ENCODE measurements at places on chromosomes 3 and 15.

DNA sequence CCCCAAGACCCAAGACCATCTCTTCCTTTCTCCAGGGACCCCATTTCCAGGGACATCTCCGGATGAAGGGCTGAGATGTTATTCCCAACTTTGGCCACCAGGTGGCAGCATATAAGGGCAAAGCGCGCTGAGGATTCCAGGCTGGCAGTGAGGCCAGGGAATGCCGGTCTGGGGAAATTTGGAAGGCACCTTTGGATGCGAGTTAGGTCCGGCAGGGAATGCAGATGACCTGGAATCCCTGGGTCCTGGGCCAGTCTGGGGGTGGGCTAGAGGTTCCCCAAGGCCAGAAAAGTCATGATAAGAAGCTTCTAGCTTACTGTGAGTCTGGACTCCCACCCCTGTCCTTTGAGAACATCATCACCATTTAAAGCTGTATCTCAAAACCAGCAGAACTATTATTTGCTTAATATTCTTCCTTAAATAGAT is 1.6 kb upstream of the CHST13 start:
- DNase-seq = no peak

- peak; percentile 82 for DNase-seq
Observed at GRCh38 chr3:186839874-186840641, 2.5 kb upstream of the ADIPOQ start.

DNA sequence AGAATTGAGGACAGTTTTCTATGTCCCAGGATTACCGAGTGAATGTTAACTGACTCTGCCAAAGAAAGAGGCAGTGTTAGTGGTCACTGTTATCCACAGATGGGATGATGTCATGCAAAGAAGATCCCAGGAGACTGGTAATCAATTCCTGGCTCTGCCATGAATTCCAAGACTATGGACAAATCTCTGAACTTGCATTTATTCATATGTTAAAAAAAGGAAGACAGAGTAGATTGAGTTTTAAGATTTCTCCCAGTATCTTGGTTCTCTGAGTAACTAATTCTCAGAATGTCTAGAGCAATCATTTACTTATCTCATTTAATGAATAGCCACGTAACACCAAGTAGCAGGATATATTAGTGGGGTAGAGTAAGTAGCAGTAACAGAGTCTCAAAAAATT is 11.5 kb upstream of the MAP3K13 start:
- no peak for DNase-seq

DNA sequence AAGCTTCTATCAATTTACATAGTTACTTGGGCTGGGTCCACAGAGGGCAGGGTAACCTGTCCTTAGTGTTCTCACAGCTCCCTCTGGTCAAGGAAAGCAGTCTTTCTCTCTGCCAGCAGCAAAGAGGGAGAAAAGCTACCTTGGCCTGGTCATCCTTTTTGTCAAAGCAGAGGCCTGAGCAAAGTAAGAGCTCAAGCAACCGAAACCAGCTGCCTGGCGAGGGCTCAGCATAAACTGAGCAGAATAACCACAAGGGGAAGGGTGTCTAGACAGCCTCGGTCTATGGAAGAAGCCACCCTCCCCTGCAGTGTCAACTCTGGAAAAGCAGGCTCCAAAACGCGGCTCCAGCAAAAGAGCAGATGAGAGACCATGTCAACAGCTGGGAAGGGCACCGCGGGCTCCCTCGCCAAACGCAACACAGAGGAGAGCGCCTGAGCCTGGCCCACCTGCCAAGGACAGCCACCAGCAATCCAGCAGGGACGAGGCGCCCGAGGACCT is 17.4 kb downstream of the LRIG1 start:
- DNase-seq = no peak

- DNase-seq = no peak
Observed at GRCh38 chr3:58102976-58103451, 94.8 kb downstream of the FLNB start.

GRCh38 chr3:141346839-141347238 is 21.5 kb upstream of the ZBTB38 start:
- DNase-seq = no peak

- DNase-seq = no peak
Observed at GRCh38 chr3:16319723-16320122, 54.7 kb downstream of the OXNAD1 start.

DNA sequence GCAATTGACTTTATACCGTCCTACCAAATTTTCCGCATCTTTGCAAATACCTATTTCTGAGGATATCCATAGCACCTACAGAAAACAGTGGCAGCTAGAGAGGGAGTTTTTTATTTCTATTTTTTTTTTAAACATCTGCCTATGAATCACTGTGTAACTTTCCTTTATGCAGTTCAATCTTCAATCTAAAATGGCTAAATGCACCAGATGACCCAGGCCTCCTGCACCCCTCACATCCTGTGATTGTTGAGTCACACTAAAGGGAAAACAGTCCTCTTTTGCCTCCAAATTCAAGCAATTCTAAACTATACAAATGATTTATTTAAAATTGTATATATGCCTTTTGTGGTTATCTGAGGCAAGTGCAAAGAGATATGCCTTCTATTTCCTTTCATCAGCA is 20.1 kb upstream of the BCL6 start:
- DNase-seq = no peak

DNA sequence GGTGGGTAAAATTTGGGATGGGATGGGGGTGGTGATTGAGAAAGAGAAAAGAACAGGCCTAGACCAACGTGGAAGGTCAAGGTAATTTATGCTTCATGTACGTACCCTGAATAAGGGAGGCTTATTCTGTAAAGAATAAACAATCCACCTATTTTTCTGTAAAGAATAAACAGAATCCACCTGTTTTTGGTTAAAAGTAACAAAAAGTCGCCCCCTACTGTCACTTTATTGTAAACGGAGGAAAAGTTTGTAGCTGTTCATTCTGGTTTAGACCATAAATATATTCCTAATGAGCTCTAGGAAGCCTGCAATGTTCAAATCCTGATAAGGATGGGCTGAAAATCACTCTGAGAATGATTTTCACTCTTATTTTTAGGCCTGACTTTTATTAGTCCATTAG is 23.5 kb upstream of the SQOR start:
- no peak for DNase-seq

GRCh38 chr3:179715582-179715981 is 62.7 kb downstream of the USP13 start:
- peak; percentile 17 for DNase-seq

DNA sequence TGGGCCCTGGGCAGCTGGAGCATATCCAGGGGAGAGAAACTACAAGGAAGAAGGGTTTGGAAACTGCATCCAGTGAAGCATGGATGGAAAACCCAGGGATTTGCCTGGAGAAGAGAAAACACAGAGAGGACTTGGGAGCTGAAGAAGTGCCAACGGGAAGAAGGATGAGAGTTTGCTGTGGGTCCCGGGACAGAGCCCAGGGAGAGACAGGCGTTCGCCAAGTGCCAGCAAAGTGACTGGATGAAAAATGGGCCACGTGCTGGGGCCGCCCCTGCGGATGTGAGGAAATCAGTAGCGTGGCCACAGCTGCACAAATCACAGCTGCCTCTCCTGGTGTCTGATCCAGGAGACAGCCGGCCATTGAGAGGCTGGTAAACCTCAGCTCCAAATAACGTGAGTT is 70.4 kb downstream of the HES1 start:
- no peak for DNase-seq

DNA sequence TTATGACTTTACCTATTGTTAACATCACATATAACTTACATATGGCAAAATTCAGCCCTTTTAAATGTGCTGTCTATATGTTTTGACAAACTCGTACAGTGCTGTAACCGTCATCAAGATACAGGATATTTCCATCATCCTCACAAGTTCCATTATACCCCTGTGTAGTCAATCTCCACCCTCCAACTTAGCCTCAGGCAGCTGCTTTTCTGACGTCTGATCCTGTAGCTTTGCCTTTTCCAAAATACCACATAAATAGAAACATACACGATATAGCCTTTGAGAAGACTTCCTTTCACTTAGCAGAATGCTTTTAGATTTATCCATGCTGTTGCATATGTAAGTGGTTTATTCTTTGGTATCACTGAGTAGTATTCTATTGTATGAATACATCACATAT is 47.1 kb downstream of the SLC12A1 start:
- DNase-seq = no peak

- no peak for DNase-seq
Observed at GRCh38 chr3:66280304-66280703, 59.5 kb downstream of the SLC25A26 start.

- peak; percentile 9 for DNase-seq
Observed at GRCh38 chr3:133384331-133385027, 15.4 kb upstream of the BFSP2 start.

DNA sequence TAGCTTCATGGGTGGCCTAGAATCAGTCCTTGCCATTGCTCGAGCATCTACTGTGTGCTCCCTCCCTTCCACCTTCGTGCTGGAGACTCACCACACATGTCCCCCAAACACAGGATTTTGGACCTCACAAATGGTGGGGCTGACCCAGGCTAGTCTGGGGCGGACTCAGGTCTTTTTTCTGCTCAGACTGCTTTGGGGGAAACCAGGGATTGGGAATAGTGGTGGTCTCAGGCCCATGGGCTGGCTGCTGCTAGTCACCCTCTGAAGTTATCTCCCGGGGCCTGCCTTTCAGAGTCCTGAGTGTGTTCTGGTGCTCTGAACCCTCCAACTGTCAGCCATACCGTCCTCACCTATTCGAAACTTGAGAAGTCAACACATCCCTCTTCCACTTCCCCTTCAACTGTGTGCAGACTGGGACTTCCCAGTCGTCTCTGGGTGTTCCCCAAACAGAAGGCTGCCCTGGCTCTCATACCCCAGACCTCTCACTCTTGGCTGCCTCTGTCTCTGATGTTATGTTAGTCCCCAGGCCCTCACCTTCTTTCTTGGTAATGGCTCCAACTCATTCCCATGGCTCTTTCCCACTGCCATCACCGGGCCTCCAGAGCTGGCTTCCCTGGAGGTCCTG is 46.0 kb downstream of the PPCDC start:
- peak; percentile 87 for DNase-seq
